ENCODE measurements at places on chromosomes 6 and 20.
A peak's percentile ranks its signal among the peaks of the same experiment; 100 is the strongest.

DNA sequence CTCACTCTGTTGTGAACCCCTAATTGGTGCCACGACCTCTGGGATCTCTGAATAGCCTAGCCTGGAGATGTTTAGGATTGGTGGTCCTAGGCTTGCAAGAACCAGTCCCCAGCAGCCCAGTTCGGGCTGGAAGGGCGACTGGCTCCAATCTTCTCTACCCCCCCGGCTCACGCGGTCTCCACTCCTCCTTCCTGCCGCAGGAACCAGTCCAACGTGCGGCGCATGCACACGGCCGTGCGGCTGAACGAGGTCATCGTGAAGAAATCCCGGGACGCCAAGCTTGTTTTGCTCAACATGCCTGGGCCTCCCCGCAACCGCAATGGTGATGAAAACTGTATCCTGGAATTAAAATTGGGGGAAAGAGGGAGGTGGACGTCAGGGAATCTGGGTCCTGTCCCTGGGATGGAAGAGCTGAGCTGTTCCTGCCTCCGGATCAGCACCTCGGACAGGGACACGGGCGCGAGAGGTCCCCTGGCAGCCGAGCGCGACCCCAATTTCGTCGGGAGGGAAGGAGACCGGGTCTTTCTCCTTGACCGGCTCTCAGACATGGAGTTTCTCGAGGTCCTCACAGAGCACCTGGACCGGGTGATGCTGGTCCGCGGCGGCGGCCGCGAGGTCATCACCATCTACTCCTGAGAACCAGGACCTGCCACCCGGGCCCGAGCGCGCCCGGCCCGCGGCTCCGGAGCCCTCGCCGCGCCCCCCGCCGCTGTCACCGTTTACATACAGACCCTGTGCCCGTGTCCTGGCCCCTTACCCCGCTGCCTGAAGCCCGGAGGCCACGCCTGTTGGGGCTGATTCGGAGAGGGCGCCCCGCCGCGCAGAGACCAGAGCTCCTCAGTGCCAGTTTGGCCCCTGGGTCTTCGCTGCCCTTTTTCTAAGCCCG lies 28.2 kb downstream of the SLC12A5 start:
- no peak for DNase-seq

DNA sequence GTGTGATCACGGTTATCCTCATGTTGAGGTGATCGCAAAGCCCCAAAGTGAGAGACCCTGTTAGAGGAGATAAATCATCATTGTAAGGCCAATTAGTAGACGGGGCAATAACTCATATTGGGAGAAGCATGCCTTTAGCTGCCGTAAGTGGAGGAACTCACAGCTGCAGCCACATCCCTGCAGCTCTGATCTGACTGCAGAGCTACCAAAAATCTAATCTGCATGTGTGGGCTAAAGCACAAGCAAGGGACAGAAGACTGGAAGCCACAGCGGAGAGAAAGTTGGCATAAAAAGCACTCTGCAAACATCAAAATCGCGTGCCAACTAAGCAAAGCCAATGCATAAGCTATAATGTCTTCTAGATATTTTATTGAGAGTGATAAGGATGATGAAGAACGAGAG lies 79.8 kb downstream of the TBC1D7 start:
- no peak for DNase-seq

DNA sequence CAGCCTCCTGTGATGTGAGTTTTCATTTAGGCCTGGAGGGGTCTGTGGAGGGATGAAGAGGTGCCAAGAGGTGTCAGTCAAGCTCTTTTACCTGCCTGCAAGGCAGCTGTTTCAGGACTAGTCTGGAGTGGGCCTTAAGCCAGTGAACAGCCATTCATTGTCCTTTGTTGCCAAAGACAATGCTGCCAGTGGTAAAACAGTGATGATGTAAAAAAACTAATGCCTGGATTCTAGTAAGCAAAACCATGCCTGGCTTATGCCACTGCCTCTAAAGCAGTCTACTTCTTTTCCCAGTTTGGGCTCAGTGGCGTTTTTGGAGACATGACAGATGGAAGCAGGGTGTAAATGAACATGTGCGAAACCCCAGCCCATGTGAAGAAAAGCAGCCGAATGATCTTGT lies 93.5 kb upstream of the KCNK16 start:
- DNase-seq: peak; percentile 15

DNA sequence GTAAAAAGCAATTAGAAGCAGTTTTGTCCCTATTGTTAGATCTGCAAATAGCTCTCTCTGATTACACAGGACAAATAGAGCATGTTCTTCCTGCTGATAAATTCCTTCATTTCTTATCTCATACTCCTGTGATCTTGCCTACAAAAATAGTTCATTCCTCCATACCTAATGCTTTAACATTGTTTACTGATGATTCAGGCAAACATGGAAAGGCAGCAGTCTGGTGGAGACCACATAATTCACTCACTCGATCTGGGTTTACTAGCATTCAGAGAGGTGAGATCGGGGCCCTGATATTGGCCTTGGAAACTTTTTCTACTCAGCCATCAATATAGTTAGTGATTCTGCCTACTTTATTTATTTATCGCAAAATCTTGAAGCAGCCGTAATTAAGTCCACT lies 20.2 kb downstream of the HLA-DPA1 start:
- DNase-seq: no peak

DNA sequence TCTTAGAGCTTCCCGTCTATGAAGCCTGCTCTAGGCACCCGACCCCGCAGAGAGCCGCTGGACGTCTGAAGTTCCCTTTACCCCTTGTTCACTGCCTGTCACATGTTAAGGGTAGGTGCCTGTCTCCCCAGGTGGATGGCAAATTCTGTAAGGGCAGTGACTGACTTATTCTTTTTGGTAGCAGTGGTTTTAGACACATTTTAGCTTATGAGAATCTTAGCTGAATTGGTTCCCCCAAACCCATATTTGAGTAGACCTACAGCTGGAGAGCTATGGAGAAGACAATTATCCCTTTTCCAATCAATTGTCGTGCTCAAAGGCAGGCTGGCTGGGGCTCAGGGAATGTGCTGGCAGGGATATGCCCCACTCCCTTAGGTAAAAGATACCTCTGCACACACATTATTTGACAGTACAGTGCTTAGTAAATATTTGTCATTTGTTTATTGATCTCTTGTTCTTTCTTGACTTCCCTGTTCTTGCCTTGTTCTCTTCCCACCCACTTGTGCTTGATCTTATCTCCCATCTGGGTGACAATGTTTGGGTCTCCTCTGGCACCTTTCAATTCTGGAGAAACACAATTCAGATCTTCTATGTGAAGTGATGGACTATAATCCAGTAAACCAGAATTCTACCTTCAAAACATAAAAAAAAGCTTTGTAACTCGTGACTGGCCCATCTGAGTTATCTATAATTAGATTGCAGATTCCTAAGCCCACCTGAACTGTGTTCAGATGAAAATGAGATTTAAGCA lies 114.3 kb upstream of the SLC2A12 start:
- no peak for DNase-seq

- no peak for DNase-seq
Observed at GRCh38 chr20:50957276-50957675, 1.1 kb downstream of the DPM1 start.

DNA sequence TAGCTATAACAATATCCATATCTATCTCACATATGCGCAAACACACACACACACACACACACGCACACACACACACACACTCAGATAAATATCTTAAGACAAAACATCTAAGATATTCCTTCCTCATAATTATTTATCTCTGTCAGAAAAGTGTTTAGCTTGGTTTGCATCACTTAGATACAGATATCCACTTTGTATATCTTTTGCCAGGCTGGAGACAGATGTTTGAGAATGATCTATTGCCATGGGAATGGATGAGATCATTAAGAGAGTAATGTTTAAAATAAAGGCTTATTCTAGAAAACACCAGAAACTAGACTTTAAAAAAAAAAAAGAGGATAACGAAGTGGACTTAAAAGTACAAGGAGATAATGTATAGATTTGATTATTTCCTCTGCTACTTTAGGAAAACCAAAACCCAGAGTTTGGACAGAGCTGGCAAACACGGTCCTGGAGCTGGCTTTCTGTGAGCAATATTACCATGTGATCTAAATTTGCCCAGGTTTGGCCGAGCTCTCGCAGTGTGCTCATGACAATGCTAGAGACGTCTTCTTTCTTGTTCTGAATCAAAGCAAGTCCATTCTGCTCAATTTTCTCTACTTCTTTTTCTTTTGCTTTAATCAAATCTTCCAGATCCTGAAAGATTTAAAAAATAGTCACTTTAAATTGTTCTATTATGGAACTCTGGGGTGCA lies 411.8 kb downstream of the SYNE1 start:
- DNase-seq: no peak

DNA sequence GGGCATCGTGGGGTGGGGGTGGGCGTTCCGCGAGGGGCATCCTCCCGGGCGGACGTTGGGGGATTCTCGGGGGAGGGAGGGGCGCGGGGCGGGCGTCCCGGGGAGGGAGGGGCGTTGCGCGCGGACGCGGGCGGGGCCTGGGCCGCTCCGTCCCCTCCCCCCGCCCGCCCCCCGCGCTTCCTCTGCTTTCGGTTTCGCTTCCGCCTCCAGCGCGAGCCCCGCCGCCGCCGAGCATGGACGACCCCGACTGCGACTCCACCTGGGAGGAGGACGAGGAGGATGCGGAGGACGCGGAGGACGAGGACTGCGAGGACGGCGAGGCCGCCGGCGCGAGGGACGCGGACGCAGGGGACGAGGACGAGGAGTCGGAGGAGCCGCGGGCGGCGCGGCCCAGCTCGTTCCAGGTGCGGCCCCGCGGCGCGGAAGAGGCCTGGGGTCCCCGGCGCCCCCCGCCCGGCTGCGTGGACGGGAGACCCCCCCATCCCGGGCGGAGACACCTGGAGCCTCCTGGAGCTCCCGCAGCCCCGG lies at the start of gene OGFR:
TSS of gene OGFR (plus strand) at position 209 of the 528 bp plus-strand sequence. CDS start at position 234, 25 bp downstream.
- DNase-seq: peak; percentile 27

- no peak for DNase-seq
Observed at GRCh38 chr6:32226434-32226833, 2.6 kb upstream of the NOTCH4 start.

- DNase-seq: no peak
Observed at GRCh38 chr6:107655245-107655644, 165.3 kb downstream of the SOBP start.

DNA sequence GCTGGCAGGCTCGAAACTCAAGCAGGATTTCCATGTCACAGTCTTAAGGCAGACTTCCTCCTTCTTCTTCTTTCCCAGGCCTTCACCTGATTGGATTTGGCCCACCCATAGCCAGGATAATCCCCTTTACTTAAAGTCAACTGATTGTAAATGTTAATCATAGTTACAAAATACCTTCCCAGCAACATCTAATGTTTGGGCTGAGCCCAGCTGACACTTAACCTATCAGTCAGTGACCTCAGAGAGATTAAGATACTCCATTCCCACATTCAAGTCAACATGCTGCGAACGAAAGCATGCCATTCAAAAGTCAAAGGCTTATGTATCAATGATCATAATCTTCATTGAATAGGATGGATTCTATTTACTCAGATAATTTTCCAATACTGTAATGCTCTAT lies 16.0 kb downstream of the MAP7 start:
- DNase-seq: no peak

DNA sequence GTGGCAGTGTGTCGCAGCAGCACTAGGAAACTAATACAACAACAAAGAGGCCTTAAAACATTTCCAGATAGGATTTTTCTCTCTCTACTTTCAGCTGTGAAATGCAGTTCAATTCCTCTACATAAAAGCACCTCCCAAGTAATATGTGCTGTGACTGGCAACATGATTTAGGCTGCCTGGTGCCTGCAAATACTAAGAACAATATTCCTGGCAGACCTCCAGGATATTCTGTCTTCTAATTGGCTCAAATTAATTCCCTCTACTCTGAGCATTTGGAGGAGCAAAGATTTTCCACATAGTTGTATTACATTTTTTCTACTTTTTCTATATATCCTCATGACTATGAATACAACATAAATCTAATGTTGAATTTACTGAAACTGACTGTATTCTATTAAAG lies 33.2 kb downstream of the SCGN start:
- no peak for DNase-seq

- no peak for DNase-seq
Observed at GRCh38 chr6:39765508-39766065, 26.6 kb upstream of the DAAM2 start.

DNA sequence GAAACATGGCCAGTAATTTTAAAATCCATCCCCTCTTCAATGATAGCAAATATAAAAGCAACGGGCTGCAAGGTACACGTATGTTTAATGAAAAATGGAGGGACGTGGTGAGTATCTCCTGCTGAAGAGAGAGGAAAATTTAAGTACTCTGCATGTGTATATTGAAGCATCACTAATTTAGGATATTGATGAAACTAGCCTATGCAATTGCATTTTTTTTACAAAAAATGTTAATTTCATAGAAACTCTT lies 362 bp upstream of the TMX4 start:
- no peak for DNase-seq

DNA sequence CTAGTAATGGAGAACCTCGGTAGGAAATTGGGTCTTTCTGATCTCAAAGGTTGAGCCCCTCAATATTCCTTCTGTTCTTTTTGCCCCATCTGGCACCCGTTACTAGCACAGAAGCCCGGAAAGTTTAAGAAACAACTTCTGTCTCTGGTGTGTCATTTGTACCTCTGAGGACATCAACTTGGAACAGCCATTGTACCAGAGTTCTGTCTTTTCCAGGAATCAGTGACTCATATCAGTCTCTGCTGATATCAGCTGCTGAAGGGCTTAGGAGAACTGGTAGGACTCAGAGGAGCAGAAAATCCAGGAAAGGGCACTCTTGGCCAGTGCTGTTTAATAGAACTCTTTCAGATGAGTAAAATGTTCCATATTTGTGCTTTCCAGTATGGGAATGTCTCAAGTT lies 78.3 kb upstream of the CHD6 start:
- no peak for DNase-seq

DNA sequence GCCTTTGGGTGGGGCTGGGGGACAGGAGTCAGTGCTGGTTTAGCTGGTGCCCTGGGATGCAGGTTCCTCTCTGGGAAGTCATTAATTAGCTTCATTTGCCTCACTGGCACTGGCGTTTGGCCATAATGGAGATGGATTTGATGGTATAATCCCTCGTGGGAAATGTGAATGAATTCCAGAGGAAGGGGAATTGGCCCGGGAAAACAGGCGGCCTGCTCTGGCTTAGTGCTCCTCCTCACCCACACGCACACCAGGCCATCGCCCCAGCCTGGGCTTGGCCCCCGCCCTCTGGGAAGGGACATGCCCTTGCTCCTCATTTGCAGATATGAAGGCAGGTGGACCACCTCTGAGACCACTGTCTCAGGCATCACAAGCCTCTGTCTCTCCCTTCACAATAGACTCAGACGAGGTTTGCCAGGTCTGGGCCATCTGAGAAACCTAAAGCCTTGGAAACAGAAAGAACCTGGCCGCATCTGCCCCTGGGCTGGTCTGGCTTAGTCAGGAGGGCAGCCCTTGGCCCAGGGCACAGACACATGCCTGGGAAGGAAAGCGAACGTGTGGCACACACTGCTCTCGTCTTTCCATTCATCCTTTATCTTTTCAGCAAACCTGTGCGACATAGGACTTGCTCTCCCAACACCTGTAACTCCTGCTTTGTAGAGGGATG lies 199.2 kb upstream of the CDH4 start:
- no peak for DNase-seq

GRCh38 chr6:21467091-21467490 lies 126.5 kb upstream of the SOX4 start:
- DNase-seq: no peak

- no peak for DNase-seq
Observed at GRCh38 chr20:39568109-39568508, 606.0 kb downstream of the DHX35 start.
